Right renal pelvis (tissue), 4 donors: ENCODE measurements at places on chromosomes 11 and 22.

DNA sequence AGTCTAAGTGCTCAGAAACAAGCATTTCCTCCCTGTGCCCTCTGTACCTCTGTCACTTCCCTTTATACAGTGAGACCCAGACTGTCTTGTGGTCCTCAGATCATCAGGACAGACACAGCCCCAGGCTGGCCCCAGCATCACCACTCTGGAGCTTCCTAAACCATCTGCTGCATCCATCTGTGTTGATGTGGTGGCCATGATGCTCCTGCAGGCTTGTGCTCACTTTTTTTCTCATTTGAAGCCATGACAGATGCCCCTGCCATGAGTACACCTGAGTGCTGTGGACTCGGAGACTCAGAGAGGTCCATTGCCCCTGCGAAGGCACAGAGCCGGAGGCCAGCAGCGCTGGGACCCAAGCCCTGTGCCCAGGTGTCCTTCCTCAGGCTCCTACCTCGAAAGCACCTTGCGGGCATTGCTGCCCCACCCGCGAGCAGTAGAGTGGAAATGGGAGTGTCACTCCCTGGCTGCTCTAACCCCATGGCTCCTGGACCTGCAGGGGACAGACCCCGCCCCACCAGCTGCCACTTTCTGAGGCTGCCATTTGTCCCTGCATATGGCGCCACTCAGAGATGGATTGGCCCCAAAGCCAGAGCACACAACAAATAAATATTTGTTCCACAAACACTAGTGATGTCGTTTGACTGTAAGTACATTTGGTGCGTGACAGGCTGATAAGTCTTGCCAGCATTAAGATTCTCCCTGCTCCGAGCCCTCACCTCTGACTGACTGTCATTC, 593.5 kb downstream of the TBC1D22A start:
- no peak for DNase-seq

DNA sequence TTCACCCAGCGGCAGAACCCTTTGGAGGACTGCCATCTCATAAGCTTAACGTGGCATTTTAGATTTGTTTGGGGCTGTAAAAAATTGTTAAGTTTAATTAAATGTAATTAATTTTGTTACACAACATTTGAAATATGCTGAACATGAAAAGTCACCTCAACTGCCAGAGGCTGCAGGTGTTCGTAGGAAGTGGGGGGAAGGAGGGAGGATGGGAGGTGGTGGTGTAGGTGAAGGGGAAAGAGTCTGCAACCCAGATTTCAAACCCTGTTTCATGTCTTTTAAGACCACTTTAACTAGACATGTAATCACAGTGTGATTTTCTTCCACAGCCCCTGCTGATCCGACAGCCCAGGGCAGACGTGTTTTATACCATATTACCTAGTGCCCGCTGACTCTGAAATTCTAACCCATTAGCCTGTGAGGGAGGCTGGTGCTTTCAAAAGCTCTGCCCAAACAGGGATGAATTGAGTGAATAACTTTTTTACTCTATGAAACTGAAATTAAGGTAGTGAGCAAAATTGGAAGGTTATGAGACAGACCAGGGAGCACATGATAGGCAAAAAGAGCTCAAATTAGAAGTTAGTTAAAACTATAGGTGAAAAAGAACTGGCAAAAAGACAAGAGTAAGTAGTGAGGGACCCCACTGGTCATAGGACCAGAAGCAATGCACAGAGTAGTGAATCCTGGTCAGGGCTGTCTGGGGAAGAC, 279.8 kb downstream of the DDX10 start:
- no peak for DNase-seq

DNA sequence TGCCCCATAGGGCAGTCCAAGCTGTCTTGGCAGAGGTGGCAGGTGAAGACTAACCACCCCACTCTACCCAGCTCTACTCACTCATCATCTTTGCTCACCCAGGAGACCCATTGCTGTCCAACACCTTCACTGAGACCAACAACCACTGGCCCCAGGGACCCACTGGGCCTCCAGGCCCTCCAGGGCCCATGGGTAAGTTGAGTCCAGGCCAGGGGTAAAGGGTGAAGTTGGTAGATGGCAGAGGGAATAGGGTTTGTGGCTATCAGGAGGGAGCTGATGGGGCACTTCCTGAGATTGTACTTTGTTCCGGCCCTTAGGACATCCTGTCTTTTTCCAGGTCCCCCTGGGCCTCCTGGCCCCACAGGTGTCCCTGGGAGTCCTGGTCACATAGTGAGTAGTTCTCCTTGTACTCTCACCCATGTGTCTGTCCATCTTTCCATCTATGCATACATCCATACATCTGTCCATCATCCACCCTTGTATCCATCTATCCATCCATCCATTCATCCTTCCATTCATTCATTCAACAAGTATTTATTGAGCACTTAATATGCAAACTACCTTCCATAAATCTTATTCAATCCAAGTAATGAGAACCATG, 27.7 kb downstream of the EMID1 start:
- no peak for DNase-seq

DNA sequence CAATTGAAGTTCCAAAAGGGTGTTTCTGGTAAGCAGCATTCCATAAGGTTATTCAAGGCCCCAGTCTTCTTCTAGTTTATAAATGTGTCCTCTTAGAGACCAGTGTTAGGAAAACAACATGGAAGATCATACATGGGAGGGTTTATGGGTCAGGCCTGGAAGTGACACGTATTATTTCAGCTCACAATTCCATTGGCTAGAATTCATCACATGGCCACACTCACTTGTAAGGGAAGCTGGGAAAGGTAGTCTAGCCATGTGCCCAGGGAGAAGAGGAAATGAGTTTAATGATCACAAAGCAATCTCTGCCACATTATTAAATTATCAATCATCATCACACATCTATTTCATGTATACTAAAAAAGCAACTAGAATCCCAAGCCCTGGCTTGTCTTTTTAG, 181.7 kb upstream of the TBCEL start:
- no peak for DNase-seq

DNA sequence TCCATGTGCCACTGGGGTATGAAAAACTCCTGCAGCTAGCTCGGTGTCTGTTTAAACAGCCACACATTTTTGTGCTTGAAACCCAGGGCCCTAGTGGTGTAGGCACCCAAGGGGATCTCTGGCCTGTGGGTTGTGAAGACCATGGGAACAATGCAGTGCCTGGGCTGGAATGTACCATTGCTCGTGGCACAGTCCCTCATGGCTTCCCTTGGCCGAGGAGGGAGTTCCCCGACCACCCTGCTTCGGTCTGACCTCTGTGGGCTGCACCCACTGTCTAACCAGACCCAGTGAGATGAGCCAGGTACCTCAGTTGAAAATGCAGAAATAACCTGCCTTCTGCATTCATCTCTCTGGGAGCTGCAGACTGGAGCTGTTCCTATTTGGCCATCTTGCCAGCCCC, 214.0 kb downstream of the TRPC6 start:
- no peak for DNase-seq

DNA sequence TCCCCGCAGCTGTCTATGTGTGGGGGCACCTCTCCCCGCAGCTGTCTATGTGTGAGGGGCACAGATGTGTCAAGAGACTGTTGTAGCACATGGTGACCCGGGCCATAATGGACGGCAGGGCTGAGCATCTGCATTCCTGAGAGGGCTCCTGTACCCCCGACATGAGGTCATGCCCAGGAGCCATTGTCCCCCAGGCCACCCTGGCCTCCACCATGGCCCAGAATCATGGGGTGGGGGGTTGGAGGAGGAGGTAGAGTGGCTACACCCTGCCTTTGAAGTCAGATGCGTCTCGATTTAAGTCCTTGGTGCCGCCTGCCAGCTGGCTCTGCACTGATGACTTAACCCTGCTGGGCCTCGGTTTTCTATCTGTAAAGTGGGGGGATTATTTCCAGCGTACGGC, 49.1 kb downstream of the ARHGAP8 start:
- DNase-seq = no peak

DNA sequence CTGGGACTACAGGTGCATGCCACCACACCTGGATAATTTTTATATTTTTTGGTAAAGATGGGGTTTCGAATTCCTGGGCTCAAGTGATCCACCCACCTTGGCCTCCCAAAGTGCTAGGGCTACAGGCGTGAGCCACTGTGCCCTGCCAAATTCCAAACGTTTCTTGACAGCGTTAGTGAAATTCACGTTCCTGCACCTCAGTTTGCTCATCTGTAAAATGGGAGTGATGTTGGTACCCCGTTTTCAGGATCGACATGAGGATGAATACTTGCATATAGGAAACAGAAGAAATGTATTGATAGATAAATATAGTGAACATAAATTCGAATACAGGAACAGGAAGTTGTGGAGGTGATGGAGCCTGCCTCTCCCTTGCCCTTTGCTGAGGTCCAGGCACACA, 10.2 kb upstream of the LTO1 start:
- no peak for DNase-seq

GRCh38 chr22:23380230-23380573, 199.9 kb downstream of the IGLL1 start:
- no peak for DNase-seq

DNA sequence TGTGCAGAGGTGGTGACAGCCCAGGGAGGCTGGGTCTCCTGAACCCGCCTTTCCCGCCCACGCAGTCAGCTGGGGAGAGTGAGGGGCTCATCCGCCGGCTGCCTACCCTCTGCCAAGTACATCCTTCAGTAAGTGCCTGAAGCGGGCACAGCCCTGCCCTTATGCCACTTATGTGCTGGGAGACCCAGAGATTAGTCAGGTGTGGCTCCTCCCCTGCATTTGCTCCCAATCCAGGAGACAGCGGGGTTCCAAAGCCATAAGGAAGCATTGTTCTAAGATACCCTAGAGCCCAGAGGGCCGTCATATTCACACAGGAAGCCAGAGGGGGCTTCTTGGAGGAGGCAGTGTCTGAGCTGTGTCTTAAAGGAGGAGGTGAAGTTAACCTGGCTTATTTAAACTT, 5.8 kb upstream of the PPP6R3 start:
- DNase-seq = no peak

- no peak for DNase-seq
Observed at GRCh38 chr11:19751055-19751454, 38.4 kb downstream of the NAV2 start.

- no peak for DNase-seq
Observed at GRCh38 chr22:31286360-31287255, 5.7 kb downstream of the PIK3IP1 start.

DNA sequence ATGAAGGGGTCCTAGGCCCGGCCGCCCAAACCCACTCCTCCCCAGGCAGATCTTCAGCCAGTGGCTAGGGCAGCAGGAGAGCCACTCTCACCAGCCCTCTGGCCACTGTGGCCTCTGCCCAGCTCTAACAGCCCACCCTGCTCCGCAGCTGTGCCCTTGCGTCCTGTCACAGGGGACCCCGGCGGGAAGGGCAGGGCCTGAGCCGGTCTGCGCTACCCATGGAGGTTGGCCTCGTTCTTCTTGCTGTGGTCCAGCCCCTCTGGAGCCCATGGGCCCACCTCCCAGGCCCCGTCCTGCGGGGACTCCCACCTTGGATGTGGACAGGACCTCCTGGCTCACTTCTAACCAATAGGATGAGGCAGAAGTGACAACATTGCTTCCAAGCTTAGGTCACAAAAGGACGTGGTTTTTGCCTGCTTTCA, 38.3 kb upstream of the TH start:
- DNase-seq = no peak

- no peak for DNase-seq
Observed at GRCh38 chr11:14854057-14854456, 38.0 kb downstream of the CYP2R1 start.

- no peak for DNase-seq
Observed at GRCh38 chr22:29872144-29872893, 10.7 kb upstream of the MTMR3 start.

DNA sequence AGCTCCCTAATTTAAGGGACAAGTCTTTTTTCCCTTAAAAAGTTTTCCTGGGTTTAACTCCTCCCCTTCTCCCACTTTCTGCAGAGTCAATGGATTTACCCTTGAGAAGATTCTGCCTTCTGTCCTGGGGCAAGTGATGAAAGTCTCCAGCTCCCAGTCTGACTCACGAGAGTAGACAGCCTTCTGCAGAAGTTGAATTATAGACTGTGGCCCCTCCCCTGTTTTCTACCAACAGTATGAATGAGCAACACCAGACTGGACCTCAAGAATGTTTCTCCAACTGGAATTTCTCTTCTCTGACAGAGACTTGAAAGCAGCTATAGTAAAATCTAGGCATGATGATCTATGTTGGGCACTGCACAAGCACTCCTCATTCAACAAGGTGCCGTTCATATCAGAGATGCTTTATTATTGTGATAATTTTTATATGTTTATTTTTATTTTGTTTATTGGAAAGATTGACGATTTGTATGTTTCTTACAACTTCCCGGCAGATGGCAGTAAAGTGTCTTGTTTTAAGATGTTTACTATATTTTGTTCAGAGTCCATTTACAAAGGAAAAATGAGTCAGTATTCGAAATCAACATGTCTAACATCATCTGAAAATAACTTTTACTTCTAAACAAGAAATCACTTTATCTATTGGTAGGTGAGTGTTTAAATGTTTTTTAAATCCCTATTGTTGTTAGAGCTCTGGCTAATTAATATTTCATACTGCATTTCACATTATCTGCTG, 56.6 kb downstream of the LMO2 start:
- no peak for DNase-seq

- DNase-seq = no peak
Observed at GRCh38 chr22:37582526-37582925, 2.6 kb upstream of the LGALS2 start.
